ENCODE measurements at places on chromosomes 6 and 20. TPM values are rescaled to one million over a fixed set of nuclear protein-coding genes. Genes with fewer than 3 reads are reported as not detected.
A peak's percentile ranks its signal among the peaks of the same experiment; 100 is the strongest.

Gene UFL1
- total RNA-seq: 45.5 TPM

Gene KCNS1
- total RNA-seq: 1.1 TPM

Gene SEL1L2
- total RNA-seq: not detected

Gene TAGAP
- total RNA-seq: 3.6 TPM

Gene ARMC2
- total RNA-seq: 2.8 TPM

Gene SASH1
- 91.9 TPM for total RNA-seq

Gene HCK
- total RNA-seq: 3.7 TPM

DNA sequence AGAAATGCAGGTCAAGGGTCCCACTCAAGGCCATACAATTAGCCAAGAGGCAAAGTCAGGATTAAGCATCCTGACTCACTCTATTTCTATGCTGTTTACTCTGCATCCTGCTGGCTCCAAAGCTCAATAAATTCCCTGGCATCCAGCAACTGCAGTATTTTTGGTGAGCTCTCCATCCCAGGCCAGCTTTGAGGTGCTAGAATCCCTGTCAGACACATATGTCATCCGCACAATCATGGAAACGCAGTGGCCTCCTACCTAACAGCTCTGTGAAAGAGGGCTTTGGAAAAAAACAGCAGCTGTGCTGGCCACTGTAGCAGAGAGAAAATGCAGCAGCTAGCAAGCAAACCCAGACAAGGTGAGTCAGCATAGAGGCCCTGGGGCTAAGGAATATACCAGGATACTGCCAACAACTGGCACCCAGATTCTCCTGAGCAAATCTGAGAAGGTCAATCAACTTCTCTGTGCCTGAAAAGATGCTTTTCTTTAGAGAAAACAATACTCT, 58.4 kb downstream of the ANKEF1 start:
- no peak for DNase-seq

DNA sequence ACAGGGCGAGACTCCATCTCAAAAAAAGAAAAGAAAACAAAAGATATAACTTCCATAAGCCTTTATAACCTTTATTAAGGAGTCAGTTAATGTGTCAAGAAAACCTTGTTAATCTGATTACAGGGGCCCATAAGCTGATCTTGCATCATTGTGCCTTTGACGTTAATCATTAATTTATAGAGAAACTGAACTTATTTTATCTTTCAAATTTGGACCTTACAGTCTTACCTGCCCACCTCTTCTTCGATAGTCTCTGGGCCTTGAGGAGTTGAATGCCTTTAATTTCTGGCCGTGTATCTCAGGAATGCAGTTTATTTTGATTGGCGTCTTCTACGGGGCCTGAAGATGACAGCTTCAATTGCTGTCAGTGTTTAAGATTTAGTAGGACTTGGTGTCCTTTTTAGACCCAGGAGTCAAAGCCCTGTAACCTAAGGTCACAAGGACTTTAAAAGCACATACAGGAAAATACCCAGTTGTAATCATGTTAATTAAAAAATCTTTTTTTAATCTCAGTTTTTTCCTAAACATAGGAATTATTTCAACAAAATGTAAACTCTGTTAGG, 5.8 kb downstream of the ACOT13 start:
- no peak for DNase-seq

DNA sequence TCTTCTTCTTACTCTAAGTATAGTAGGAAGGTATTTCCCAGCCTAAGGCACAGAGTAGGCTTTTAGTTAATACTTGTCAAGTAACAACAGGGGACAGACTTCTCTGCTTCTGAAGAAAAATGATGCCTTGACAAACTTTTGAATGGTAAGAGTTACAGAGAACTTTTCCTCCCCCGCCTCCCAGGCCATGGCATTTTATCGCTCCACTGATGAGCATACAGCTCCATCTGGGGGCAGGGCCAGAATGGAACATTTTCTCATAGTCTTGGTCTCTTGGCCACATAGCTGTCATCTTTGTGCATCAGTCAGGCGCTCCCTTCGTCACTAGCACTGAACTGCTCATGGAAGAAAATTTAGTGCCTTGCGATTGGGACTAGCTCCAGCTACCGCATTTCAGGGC, 1066.8 kb upstream of the CITED2 start:
- peak; percentile 70 for DNase-seq

- DNase-seq: no peak
Observed at GRCh38 chr6:14903176-14904038, 342.5 kb upstream of the JARID2 start.

- DNase-seq: no peak
Observed at GRCh38 chr20:32465092-32465900, 107.2 kb downstream of the ASXL1 start.

Data from tongue (tissue), 3 donors.